ENCODE measurements at places on chromosomes 6 and 20. TPM values are rescaled to one million over a fixed set of nuclear protein-coding genes. Genes with fewer than 3 reads are reported as not detected.

GRCh38 chr20:9211016-9211760 lies 142.3 kb downstream of the PLCB4 start:
- DNase-seq = no peak

DNA sequence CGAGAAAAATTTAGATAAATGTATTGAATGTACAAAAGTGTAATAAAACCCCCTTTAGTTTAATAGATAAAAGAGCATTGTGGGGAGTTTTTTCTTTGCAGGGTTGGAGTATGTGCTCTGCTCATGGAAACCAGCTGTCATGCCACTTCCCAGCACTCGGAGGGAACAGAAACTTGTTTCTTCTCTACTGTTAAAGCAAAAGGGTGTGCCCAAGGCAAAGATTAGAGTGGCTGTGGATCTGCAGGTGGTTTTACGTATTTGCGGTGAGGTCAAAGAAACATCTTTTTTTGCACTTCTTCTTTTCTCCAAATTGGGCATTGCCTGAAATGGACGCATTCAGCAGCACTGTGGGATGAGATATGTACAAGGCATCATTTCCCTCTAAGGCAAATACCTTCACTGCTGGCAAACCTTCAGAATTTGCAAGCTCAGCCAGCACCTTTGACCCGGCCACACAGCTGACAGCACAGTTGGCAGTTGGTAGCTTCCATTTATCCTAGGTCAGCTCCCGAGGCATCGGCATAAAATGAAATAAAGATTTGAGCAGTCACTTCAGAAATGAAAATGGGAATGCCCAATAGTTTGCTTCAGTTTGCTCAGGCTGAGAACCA lies 178.4 kb upstream of the EYA4 start:
- DNase-seq = no peak

DNA sequence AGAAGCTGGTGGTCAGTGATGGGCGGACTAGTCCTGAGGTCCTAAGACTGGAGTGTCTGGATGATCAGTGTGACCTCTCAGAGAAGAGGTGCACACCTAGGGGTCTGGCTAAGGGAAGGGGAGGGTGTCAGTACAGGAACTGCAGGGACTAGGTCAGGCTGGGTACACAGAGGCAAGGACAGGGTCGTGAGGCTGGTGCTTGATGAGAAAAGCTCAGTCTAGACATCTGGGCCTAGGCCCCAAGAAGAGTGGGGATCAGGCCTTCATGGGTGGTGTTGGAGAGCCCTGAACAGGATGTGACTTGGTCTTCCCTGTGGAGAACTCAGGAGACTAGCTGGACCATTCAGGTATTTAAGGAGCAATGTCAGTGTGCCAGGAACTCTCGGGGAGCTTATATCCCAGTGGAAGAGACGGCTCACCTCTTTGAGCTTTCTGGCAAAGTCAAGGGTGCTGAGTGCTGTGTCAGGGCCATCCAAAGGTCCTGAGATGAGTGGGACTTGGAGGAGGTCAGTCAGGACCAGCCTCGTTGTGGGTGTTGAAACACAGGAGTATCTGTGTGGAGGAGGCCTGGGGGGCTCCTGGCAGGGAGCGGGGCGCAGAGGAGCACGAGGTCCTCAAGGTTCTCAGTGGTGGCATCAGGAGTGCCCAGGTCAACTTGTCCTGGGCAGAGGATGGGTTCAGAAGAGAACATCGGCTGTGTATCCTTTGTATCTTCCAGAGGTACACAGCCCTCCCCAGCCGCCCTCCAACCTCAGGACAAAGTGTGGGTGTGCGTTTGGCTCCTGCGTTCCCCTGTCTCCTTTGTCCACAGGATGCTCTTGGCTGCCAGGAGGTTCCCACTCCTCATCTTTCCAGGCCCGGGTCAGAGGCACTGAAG lies 13.3 kb upstream of the MYT1 start:
- no peak for DNase-seq

- DNase-seq = no peak
These were observed 1299.3 kb upstream of the GJE1 start for GRCh38 chr6:140833408-140833807.

DNA sequence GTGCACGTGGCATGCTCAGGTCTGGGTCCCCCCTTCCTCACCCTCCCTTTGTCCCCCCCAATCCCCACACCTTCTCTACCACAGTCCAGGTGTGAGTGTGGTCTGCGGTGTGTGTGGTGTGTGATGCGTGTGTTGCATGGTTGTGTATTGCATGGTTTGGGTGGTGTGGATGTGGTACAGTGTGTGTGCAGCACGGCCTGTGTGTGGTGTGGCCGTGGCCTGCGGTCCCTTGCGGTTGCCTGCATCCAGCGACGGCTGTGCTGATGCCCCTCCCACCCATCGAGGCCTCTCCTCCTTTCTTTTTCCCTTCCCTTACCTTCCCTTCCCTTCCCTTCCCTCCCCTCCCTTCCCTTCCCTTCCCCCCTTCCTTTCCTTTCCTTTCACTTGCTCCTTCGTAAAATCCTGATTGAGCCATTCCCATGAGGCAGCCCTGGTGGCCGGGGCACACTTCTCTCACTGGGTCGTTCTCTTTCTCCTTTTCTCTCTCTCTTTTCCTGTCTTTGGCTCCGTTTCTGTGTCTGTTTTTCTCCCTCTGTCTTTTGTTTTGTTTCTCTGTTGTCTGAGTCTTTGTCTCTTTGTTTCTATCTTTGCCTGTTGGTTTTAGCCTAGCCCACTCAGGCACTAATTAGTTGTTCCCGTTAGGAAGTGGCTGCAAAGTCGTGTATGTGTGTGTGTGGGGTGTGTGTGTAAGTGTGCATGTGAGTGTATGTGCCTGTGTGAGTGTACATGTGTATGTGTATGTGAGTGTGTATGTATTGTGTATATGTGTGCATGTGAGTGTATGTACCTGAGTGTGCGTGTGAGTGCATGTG lies 65.7 kb downstream of the SRC start:
- no peak for DNase-seq

- DNase-seq = no peak
These were observed 341.0 kb downstream of the ARHGAP18 start for GRCh38 chr6:129368970-129369369.

DNA sequence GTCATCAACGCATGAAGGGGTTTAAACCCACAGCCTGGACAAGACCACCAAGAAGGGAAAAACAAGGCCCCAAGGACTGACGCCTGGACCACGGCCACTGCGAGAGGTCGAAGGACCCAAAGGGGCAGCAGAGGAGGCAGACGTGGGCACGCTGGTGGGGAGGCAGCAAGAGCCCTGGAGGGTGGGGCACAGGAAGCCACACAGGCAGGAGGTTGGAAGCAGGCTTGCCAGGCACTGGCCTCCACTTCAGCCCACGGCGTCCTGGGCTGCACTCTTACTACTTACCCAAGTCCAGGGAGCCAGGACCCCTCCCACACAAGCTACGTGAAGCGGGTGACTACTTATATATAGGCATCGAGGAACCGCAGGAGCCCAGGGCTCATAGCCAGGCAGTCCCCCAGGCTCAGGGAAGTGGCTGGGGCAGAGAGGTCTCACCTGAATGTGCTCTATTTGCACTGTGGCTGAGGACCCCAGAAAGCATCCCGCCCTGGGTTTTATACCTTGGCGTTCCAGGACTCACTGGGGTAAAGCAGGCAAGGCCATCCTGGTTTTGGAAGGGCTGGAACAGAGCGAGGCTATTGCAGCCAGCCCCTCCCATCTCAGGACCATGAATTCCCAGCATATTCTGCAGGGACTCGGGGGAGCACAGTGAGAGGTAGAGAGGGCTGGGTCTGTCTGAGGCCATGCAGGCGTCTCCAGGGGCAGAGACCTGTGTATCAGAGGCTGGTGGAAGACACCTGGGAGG lies 113.8 kb upstream of the AFDN start:
- no peak for DNase-seq

GRCh38 chr6:107515955-107516354 lies 26.0 kb downstream of the SOBP start:
- DNase-seq = no peak

DNA sequence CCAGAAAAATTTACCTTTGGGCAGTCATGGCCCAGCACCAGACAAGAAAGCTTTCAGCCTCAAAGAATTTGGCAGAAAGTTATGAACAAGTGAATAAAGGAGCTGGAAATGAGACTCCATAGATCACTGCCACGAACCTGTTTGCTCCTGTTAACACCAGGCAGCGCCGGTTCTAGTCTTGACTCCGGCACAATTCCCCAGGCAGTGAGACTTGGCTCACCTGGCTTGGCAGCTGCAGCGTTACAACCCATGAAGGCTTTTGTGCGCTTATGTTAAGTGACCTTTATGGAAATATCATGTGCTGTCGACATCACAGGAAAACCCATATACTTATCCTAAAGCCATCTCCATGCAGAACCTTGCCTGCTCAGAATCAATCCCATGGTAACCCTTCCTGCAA lies 22.2 kb upstream of the FOXC1 start:
- no peak for DNase-seq

DNA sequence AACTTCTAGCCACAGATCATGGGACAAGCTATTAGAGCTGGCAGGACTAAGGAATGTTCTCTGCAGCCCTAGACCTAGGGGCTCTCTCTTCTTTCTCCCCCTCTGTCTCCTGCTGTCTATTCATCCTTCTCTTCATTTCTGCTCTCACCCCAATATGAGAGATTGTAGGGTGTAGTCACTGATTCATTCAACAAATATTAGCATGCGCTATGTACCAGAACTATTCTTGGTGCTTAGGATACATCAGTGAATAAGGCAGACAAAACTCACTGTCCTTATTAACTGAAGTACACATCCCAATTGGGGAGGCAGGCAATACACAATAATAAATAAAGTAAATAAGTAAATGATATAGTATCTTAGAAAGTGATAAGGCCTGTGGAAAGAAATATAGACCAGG lies 14.7 kb upstream of the SIRPB2 start:
- DNase-seq = no peak

DNA sequence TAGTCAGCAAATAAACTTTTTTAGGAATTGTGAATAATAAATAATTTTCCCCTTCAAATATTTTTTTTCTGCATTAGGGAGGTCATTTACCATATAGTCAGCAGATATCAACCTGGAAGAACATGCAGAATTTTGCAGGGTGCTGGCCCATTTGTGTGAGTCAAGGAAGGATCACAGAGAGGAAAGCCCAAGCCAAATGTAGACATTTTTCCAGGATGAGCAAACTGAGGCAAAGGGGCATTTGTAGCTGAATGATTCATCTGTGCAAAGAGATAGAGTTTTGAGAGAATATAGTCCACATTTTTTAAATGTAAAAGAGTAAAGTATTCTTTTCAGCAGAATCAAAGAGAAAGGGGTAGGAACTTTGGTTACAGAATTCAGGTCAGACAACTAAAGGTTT lies 555.5 kb upstream of the MARCKS start:
- DNase-seq = no peak

DNA sequence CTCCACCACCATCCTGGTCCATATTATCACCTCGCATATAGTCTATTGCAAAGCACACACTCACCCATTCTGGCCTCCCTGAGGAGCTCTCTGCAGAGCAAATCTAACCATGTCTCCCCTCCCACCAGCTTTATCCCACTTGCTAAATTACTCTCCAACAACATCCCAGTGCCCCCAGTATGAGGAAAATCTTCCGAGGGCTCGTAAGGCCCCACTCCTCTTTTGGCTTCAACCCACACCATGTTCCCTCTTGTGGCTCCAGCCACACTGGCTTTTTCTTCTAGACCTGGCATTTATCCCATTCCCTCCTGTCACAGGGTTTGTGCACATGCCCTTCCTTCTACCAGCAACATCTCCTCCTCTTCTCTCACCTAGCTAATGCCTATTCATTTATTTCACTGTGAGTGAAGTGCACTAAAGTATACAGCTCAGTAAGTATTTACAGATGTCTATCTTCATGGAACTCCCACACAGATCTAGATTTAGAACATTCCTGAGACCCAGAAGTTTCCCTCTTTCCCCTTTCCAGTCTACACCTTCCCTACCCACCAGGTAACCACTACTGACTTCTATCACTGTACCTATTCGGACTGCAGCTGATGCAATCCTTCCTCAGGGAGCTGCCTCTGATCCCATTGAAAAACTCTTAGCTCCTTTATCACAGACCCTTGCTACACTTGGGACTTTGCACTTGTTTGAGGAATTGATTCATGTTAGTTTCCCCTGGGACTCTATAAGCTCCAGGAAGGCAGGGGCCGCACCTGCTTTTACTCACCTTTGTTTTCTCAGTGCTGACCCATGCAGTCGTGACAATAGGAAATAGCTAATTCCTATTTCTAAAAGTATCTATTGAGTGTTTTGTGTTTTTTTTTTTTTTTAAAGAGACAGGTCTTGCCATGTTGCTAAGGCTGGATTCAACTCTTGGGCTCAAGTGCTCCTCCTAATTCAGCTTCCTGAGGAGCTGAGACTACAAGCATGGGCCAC lies 15.5 kb downstream of the MRPL14 start:
- DNase-seq = no peak

DNA sequence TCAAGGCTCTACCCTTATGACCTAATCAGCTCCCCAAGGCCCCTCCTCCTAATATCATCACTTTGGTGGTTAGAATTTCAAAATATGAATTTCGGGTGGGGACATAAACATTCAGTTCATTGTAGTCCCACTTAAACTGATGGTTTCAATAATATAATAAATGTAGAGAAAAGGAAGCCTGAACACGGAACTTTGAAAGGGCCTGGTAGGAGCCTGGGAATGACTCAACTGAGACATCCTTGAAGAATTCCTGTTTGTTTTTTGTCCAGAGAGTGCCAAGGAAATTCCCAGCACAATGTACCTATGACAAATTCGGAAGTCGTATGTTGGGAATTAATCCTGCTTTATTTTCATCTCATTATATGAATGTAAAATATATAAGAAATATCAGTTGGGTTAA lies 457.9 kb downstream of the PLCB1 start:
- DNase-seq = no peak

- DNase-seq = no peak
These were observed 45.3 kb downstream of the CLIC5 start for GRCh38 chr6:45970326-45970725.

GRCh38 chr20:47350181-47350550 lies 6.3 kb downstream of the ZMYND8 start:
- DNase-seq = no peak

Gene LHFPL5
- not detected for polyA plus RNA-seq

Gene ATP6V1G2
- polyA plus RNA-seq = 3.8 TPM

Gene BCAS1
- polyA plus RNA-seq = 7.5 TPM

Gene BPIFA2
- not detected for polyA plus RNA-seq

Gene C6orf52
- polyA plus RNA-seq = 0.57 TPM
